ENCODE measurements at places on chromosomes 2 and 18. TPM values are rescaled to one million over a fixed set of nuclear protein-coding genes. Genes with fewer than 3 reads are reported as not detected.

AGAP1 gene
- total RNA-seq, result 27.5 TPM

DNA sequence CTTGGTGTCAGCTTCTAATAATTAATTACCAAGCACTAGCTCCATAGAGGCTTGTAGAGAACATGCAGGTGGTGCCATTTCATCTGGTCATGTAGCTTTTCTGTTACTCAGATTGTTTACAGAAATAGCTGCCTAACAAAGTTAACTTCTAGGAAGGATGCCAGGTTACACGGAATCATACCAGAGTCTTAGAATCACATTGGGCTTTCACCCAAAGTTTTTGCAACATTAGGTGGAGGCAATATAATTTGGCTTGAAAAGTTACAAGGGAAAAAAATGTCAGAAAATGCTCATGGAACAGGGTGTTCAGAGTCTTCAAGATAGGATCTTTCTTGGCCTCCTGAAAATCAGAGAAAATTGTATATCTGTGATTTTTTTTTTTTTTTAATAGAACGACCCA lies 135.6 kb downstream of the ARHGAP15 start:
- DNase-seq, result no peak

DNA sequence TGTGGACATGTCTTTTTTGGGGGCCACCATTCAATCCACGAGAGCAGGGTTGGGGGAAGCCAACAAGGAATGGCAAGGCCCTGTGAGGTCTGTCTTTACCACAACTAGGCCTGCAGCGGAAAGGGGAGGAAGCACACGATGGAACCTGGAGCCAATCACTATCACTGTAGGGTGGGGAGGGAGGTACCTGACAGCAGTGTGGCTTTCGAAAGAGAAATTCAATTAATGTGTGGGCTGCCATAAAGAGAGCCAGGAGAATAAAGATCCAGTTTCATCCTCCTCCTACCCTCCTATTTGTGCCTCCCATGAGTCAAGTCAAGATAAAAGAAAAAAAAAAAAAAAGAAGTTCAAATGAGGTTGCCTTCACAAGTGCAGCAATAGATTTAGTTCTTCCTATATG lies 18.9 kb upstream of the RBMS1 start:
- no peak for DNase-seq

CD8B gene
- not detected for total RNA-seq

GRCh38 chr2:20422402-20423271 lies 24.2 kb upstream of the RHOB start:
- no peak for DNase-seq

CRACDL gene
- 2.3 TPM for total RNA-seq

GRCh38 chr2:38597115-38597514 lies 5.6 kb downstream of the HNRNPLL start:
- no peak for DNase-seq

- DNase-seq, result no peak
These were observed 20.0 kb upstream of the OTOS start for GRCh38 chr2:240160291-240161086.

PREPL gene
- total RNA-seq, result 150 TPM

DNA sequence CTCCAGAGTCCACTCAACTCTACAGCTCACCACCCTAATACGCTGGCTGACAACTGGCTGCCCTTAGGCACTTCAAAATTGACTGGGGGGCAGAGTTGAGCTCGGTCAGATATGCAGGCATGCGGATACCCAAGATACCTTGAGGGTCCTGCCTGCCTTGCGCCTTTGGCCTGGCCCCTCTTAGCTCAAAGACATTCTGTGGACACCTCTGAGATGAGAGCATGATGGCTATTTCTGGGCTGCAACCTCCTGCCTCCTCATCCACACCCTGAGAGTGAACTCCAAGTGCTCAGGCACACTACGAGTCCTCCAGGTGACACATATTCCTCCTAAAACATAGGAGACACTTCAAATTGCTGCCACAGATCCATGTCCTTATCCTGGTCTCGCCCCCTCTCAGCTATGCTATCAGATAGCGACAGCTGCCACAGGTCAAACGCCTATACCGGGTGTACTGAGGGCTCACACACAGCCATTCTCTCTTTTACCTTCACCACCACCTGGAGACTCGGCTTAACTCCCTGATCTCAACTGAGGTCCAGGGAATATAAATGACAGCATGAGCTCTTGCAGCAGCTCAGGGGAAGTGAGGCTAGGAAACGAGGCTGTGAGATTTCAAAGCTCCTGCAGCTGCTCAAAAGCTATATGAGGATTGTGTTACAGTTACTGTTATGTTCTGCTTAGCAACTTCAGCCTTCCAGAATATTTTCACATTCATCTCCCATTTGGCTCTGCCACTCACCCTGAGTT lies 60.5 kb upstream of the TEX51 start:
- DNase-seq, result no peak

DNA sequence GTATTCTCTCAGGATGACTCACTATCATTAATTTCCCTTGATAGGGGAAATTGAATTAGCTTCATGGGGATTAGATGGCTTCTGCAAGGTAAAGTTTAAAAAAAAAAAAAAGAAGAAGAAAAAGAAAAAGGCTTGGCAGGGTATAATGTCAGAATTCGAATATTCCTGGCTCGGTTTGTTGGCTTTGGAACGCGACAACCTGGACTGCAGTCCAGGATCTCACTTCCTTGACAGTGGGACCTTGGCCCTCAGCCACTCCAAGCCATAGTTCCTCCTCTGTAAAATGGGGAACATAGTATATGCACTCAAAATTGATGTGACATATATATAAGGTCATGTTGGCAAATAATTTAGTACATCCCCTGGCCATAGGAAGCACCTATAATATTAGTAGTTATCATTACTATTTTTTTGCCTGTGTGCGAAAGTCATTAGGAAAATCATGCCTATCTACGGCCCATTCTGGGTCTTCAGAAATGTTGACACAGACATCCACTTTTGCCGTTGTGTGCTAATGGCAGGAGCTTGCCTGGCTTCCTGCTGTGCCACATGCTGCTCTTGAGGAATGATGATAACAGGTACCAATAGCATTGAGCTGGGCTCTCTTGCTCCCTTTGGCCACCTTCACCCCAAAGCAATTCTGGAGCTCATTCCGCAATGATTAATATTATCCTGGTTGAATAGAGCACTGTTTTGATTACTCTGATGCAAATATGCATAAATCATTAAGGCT lies 97.9 kb downstream of the MTCL1 start:
- no peak for DNase-seq

SOS1 gene
- 32.1 TPM for total RNA-seq

CDC42EP3 gene
- 25.3 TPM for total RNA-seq

DNA sequence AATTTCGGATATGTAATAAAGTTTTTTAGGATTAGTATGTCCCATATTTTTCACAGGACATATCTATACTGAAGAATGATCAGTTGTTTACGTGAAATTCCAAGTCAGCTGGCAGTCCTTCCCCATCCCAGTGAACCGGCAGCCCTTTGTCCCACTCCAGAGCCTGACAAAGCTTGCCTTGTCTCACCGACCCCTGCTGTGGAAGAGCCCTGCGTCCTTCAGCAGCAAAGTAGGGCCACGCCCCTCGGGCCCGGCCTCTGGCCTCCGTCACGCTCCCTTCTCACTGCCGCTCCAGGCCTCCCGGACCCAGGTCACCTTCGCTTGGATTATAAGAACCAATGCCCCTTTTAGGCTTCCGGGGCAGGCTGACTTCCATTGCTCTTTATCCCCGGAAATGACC lies 89.8 kb upstream of the TGIF1 start:
- DNase-seq, result peak; percentile 25

- DNase-seq, result no peak
These were observed 239.5 kb upstream of the SALL3 start for GRCh38 chr18:78739882-78740677.

DNA sequence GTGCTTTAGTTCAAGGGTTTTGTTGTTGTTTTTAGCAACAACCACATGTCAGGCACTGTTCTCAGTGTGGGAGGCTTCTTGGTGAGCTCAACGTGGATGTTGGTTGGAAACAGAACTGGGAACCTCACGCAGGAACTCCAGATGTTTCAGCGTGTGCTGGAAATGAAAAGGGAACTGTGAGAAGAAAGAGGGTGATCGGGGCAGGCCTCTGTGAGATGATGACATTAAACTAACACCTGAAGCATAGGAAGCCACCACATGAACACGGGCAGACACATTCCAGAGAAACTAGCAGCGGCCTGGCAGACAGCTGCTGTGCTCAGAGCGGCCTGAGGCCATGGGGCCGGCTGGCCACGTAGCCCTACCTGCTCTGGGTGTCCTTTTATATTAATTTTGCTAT lies 66.4 kb downstream of the COA5 start:
- no peak for DNase-seq

- DNase-seq, result no peak
These were observed 155.2 kb downstream of the GALNT1 start for GRCh38 chr18:35736696-35737095.

DNA sequence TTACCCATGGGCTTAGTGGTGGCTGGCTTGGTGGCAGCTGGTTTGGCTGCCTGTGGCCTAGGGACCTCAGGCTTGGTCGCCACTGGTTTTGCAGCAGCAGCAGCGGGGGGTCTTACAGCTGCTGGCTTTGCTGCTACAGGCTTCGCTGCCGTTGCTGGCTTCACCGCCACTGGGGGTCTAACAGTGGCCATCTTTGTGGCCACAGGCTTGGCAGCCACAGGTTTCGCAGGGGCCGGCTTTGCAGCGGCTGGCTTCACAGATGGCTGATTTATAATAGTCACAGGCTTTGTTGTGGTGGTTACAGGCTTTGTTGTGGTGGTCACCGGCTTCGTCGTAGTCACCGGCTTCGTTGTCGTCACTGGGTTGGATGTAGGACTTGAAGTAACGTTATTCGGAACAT lies 77.8 kb downstream of the COL6A3 start:
- no peak for DNase-seq

Measured in occipital lobe (tissue), 3 donors.